ENCODE measurements at places on chromosomes 7 and 10.

- DNase-seq: no peak
These were observed 110.3 kb downstream of the LRRC4 start for GRCh38 chr7:127920787-127921438.

DNA sequence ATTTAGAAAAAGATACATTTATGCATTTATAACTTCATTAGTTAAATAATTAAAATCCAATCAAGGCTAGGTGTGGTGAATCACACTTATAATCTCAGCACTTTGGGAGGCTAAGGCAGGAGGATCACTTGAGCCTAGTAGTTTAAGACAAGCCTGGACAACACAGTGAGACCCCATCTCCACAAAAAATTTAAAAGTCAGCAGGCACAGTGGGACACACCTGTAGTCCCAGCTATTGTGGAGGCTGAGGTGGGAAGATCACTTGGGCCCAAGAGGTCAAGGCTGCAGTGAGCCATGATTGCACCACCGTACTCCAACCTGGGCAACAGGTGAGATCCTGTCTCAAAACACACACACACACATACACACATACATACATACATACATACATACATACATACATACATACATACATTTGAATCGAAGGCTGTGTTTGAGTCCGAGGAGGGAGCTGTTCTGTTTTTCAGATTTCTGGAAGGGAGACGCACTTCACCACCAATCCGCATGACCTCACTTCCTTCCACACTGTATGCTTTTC lies 30.1 kb downstream of the SFMBT2 start:
- DNase-seq: no peak

- no peak for DNase-seq
These were observed 57.7 kb downstream of the CALCR start for GRCh38 chr7:93516834-93517233.

DNA sequence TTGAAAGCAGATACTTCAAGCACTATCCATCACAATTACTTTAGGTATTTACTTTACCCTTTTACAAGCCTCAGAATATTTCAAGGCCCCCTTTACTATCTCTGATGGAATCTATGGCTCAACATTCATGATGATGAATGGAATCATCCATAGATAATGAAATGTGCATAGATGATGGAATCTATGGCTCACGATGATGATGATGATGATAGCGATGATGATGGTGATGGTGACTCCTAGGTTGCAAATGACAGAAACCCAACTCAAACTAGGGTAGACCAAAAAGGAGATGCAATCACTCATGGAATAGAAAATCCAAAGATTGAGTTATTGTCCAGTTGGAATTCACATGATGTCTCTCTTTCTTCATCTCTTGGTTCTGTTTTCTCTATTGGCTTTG lies 55.7 kb downstream of the NEBL start:
- no peak for DNase-seq

DNA sequence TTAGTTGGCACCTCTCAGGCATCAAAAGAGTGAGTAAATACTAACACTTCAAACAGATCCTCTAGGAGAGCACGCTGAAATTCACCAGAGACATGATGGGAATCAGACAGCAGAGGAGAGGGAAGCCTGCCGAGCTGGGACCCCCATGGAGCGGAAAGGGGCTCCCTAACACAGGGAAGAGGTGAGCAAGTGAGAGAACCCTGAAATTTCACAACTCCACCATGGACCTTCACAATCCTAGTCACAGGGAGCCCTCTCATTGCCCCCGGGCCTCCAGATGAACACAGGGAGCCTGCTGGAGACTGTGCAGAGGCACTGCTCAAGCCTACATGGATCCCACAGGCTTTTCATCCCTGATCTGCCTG lies 59.2 kb upstream of the ANTXRL start:
- no peak for DNase-seq

- no peak for DNase-seq
These were observed 12.0 kb downstream of the XRCC2 start for GRCh38 chr7:152663931-152664330.

DNA sequence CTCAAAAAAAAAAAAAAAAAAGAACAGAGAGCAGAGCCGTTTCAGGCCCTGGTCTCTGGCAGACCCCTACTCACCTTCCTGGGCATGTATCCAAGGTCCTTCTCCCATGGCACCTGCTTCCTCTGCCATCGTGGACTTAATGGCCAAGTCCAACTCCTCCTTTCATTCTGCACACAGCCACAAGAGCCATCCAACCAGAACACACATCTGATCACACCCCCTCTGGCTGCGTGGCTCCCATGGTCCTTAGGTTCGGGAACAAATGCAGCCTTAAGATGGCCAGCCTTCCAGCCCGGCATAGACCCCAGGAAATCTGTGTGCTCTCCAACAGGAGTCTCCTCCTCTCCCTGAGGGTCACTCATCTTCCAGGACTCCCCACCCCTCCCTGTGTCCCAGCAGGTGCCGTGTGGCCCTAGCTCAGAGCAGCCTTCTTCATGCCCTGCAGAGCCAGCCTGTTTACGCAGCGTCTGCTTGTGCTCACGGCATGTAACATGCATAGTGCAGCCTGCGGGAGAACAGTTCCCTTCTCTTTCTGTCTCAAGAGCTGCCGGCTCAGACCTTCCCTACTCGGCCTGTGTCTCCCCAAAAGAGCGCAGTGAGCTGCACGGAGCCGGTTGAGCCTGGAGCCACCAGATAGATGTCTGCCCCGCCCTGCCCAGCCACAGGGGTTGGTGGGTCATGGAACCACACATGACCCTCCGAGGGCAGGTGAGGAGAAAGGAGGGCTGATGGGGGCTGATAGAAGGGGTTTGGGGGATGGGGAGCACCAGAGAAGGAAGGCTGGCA lies 157.3 kb downstream of the NRF1 start:
- DNase-seq: no peak

DNA sequence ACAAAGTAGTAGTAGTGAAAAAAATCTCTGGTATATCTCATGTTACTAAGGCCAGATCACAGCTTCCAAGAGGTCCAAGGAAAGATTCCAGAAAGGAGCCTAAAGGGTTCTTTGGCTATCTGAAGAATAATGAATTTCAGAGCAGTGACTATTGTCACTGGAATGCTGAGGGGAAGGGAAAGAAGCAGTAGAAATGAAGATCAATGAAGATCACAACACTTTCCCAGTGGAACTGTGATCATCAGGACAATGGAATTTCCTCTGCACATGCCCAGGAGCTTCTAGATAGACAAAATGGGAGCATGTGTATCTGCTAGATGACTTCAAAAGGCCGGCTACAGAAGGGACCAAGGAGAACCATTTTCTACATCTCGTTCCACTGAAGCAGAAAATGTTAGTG lies 219.5 kb upstream of the PHYHIPL start:
- DNase-seq: no peak

- no peak for DNase-seq
These were observed 87.9 kb downstream of the HIF1AN start for GRCh38 chr10:100623521-100624230.

DNA sequence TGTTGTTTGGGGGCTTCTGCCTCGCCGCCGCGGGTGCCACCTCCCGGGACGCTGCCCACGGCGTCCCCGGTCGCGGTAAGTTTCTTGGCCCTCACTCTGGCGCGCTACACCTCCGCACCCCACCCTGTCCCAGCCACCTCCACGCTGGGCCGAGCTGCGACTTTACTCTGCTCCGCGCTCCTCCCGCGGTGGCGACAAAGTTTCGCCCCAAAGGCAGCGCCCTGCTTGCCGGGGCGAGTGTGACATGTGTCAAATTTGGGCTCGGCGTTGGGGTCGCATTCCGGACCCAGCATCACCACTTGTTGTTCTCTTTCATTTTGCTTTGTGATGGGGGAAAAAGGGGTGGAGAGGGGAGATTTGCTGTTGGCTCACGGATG lies 167.7 kb upstream of the PPP1R3A start:
- DNase-seq: no peak

- no peak for DNase-seq
These were observed 56.0 kb downstream of the MKLN1 start for GRCh38 chr7:131383417-131384285.

DNA sequence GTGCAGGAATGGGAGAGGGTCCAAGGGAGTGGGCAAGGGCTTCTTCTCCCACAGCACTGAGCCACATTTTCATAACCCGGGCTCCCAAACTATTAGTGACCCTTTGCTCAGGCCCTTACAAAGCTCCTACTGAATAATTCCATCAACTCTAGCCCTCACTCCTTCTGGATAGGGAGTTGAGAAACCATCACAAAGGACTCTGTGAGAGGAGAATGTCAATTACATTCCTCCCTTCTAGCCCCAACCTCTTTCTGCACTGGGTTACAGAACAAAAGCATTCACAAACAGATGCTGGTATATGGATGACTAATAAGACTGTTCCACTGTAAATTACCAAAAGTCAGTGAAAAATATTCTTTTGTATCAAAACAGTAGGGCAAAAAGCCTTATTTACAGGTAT lies 203.7 kb downstream of the SORCS1 start:
- DNase-seq: no peak

- DNase-seq: no peak
These were observed 26.4 kb downstream of the LAMB4 start for GRCh38 chr7:108103558-108104298.

GRCh38 chr10:21495002-21495751 lies 30.3 kb downstream of the SKIDA1 start:
- no peak for DNase-seq

DNA sequence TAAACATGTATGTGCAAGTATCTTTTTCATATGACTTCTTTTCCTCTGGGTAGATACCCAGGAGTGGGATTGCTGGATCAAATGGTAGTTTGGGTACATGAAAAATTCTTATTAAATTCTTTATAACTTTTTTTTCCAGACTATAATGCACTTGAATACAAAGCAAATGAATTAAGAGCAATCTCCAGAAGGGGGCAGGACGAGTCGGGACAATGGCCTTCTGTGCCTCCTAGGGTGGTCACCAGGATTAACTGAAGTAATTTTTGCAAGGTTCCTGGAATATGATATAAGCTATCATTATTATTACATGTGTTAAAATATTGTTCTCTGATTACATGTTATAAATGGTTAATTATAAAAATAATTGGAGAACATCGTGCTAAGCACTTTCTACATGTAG lies 127.2 kb downstream of the PPP1R17 start:
- DNase-seq: no peak

DNA sequence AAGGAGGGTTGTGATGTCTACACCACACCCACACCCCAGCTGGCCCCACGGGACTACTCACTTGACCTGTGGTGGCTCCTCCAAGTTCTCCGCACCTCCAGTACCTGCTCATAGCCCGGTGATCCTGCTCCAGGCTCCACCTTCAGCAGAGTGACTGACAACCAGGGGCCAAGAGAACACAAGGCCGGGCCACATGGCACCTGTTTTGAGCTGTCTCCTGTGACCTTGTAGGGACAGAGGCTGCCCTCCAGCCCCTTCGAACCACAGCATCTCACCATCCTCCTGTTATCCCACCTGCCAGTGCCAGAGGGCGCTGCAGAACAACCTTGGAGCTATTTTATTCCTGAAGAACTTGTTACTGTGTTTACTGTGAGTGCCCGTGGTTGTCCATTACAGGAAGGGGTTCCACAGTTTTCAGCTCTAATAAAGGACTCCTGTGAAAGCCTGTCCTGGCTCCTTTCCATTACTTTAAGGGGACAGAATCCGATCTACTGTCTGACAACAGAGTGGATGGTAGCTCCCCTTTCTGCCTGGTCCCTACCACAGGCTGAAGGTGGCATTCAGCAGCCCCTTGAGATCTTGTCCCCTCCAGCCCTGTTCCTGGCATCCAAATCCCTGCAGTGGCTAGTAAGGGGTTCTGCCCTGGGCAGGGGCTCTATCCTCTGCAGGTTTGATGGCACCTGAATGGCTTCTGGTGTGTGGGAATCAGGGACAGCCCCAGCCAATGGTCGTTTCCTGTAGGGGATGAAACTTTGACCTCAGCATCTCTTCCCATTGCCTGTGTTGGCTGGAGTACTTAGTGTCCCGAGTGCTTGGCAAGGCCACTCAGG lies 50.8 kb downstream of the C10orf120 start:
- peak; percentile 6 for DNase-seq

- no peak for DNase-seq
These were observed 377.6 kb downstream of the MDFIC start for GRCh38 chr7:115299397-115300037.

DNA sequence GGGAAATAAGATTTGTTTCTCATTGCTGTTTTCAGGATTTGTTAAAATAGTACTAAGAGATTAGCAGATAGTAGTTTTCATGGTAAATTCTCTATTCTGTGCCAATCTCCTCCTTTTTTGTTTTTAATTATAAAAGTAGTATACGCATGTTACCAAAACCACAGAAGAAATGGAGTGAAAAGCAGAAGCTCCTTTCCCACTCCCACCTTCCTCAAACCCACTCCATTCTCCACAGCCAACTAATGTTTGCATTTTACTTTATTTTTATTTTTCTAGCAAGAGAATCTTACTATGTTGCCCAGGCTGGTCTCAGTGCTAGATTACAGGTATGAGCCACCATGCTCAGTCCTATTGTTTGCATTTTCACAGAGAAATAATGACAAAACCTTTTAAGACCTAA lies 4.5 kb upstream of the LRMDA start:
- no peak for DNase-seq

DNA sequence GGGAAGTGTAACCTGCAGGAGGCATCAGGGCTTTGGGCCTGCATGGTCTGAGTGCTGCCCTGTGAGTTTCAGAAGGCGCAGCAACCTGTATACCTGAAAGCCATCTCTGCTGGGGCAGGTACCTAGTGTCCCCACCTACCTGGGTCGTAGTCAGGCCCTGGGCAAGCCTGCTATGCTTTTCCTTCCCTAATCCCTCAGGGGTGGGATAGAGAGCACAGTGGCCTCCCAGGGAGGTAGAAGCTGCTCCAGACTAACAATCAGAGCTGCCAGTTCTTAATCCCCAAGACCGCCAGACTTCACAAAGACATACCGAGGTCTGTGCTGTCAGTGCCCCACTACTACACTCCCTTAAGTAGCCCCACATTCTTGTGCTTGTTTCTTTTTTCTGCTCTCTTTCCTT lies 52.0 kb downstream of the PTEN start:
- DNase-seq: no peak

DNA sequence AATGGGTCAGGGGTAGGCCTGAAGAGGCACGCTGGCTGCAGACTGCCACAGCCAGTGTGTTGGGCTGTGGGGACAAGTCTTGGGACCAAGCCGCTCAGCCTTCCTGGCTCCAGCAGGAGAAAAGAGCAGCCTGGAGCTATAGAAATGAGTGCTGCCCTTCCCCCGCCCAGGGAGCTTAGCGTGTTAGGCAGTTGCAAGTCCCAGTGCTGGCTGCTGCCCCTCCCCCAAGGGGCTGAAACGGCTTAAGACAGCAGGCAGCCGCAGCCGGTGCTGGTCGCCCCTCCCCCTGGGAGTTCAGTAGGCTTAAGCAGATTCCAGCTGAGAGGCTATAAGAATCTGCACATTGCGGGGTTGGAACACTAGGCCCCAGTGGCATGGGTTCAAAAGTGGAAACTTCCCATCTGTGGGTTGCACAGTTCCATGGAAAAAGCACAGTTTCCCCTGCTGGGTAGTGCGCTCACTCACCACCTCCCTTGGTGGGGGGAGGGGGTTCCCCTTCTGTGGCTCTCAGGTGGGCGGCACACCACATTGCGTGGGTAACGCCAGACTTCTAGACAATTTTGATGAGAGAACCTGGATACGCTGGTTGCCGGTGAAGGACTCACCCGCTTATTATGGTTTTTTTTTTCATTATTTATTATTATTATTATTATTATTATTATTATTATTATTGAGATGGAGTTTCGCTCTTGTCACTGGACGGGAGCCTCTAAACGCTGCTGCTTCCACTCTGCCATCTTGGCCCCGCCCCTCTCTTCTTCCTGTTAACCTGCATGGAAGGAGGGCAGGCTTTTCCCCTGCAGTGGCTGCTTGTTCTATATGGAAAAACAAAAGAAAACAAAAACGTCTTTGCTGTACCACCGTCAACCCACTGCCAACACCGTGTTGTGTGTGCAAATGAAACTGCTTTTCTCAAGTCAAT lies 151.1 kb downstream of the CXCL12 start:
- no peak for DNase-seq

Data from stimulated activated CD4-positive, alpha-beta T cell treated with anti-CD3 and anti-CD28 coated beads, Interleukin-4, amount 100 ng/mL, for 1 hour (primary cell).